Stimulated activated CD4-positive, alpha-beta T cell treated with anti-CD3 and anti-CD28 coated beads, Interleukin-1b, Interleukin-23, amount 100 ng/mL, for 1 hour (primary cell): ENCODE measurements at places on chromosomes 3 and 15.

- DNase-seq: no peak
Observed at GRCh38 chr15:49877873-49878521, 241.0 kb downstream of the ATP8B4 start.

DNA sequence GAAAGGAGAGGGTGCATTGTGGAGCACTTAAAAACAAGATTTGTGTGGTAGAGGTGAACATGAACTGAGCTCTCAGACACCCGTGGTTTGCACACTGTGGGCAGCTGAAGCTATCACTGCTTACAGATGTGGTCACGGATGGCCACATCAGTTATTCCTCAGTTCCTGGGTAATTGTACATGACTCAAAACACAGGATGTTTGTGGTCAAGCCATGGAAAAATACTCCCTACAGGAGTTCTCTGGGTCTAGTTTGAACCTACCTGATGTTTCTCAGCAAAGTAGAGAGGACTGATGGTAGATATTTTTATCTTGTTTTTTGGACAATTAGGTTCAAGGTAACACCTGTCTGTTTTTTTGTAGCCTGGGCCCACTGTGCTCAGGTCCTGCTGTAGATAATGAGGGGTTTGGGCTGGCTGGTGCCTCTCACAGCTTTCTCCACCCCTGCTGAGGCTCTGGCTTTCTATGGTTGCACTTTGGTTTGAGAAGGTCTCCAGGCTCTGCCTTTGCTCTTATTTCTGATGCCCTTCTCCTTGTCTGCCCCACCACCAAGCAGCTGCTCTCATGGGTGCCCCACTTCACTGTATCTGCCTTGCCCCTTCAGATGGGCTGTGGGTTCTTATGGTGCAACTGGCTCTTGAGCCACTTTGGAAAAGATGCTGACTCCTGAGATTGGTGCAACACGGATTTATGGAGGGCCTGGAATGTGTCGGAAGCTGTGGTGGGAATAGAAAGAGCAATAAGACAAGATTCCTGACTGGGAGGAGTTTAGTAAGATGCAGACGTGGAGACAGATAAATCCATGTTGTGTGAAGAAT is 40.1 kb downstream of the CDCP1 start:
- DNase-seq: peak; percentile 22

DNA sequence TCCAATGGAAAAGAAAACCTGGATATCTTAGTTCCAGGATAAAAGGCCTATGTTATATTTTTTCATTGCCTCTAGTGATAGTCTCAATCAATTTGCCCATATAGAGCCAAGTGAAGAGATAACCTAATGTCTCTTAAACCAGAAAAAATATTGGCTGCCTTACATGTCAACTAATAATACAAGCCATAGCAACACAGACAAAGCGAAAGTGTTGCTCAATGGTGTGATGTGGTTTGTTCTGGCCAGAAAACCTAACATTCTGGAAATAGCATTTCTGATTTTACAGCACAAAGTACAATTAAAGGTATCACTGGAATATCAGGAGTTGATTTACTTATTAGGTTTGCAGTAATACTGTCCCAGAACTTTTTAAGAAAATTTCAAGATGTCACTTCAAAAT is 101.5 kb downstream of the ATP8B4 start:
- DNase-seq: no peak

GRCh38 chr3:66463054-66463631 is 37.7 kb downstream of the LRIG1 start:
- DNase-seq: no peak

- DNase-seq: peak; percentile 22
Observed at GRCh38 chr3:124928333-124929202, 6.0 kb downstream of the MUC13 start.

GRCh38 chr3:41138601-41139000 is 60.7 kb upstream of the CTNNB1 start:
- DNase-seq: no peak

- DNase-seq: no peak
Observed at GRCh38 chr15:71043373-71043772, 71.9 kb upstream of the THSD4 start.

DNA sequence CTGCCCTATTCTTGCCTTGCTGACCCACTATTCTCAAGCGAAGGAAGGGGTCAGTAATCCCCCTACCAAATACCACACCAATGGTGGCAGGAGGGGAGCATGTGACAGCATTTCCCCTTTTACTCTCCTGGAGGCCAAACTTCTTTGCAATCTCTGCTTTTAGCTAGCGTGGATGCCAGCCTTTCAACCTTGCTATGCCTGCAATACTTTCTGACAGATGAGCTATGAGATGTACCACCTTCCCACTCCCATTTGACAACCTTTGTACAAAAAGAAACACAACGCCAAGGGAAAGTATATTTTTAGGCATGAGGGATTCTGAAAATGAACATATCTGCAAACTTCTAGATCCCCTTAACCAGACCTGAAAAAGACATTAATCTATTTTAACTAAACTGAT is 302.1 kb downstream of the FHIT start:
- no peak for DNase-seq

DNA sequence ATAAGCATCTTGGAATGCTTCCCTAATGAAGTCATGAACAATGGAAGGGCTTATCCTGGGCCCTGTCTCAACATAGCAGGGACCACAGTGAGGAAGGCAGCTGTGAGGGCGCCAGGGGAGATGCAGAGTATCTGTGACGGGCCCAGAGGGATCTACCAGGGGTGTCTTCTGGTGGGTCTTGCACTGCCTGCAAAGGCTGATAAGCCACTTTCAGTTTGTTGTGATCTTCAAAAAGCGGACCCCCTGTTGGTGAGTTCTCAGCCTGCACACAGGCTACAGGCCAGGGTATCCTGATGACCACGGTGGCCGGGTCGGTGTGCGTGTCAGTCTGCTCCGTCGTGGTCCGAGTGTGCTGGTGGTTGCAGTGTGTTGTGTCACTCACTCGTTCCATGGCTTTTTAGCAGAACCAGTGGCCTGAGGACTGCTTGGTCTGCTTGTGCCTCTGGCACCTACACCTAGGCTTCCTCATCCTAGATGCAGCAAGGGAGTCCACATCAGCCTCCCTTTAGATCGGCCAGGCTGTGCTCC is 46.8 kb downstream of the CHDH start:
- no peak for DNase-seq
